ENCODE measurements at places on chromosomes 16 and 17. TPM values are rescaled to one million over a fixed set of nuclear protein-coding genes. Genes with fewer than 3 reads are reported as not detected.

The CACNG3 gene
- not detected for total RNA-seq

The MPV17L gene
- total RNA-seq = 1.5 TPM

The OMG gene
- 0.08 TPM for total RNA-seq

The KREMEN2 gene
- total RNA-seq = 11.7 TPM

The CMTM2 gene
- not detected for total RNA-seq

The SRR gene
- total RNA-seq = 8.6 TPM

The SLC13A5 gene
- total RNA-seq = 0.86 TPM

The TMEM88 gene
- total RNA-seq = 0.23 TPM

The OTOA gene
- not detected for total RNA-seq

The IGSF6 gene
- 0.15 TPM for total RNA-seq

The AOC2 gene
- total RNA-seq = 0.55 TPM

The TP53TG3B gene
- total RNA-seq = not detected

The CAPNS2 gene
- total RNA-seq = 12.7 TPM

The KRT40 gene
- total RNA-seq = not detected

The DPEP3 gene
- not detected for total RNA-seq

The LSM12 gene
- total RNA-seq = 55.6 TPM

The MC1R gene
- 3.9 TPM for total RNA-seq

The SOST gene
- 0.15 TPM for total RNA-seq

The SPATA32 gene
- total RNA-seq = not detected

The CA4 gene
- not detected for total RNA-seq

The SUPT4H1 gene
- total RNA-seq = 27.1 TPM

The MLKL gene
- total RNA-seq = 16.9 TPM

The ABCC12 gene
- not detected for total RNA-seq

The ABI3 gene
- total RNA-seq = not detected

The CIITA gene
- total RNA-seq = not detected

The CKLF gene
- 37.0 TPM for total RNA-seq

The GAN gene
- 5.9 TPM for total RNA-seq

The ARHGAP44 gene
- under 0.01 TPM for total RNA-seq

The BAIAP3 gene
- total RNA-seq = under 0.01 TPM

The HAGHL gene
- total RNA-seq = 26.2 TPM

The AIPL1 gene
- total RNA-seq = not detected

The SMIM22 gene
- total RNA-seq = 1.2 TPM

The IRX3 gene
- 8.7 TPM for total RNA-seq

The SEPHS2 gene
- 15.9 TPM for total RNA-seq

The C16orf46 gene
- total RNA-seq = 0.11 TPM
